ENCODE measurements at places on chromosomes 2 and 18.

DNA sequence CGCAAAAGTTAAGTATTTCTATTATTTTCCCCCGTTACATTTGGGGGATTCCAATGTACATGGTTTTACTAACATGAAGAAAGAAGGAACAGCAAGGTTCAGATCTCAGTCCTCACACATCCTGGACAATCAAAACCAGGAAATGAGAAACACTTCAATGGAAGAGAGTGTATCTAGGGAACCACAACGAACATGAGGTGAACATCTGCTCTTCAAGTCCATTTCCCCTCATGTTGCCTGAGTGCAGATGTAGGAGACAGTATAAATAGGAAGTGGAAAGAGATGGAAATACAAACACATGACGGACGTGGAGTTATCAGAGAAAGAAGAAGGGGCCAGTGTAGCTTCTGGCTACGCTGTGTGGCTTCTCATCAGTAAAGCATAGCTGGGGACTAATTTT, 52.6 kb downstream of the CHN1 start:
- DNase-seq = no peak

DNA sequence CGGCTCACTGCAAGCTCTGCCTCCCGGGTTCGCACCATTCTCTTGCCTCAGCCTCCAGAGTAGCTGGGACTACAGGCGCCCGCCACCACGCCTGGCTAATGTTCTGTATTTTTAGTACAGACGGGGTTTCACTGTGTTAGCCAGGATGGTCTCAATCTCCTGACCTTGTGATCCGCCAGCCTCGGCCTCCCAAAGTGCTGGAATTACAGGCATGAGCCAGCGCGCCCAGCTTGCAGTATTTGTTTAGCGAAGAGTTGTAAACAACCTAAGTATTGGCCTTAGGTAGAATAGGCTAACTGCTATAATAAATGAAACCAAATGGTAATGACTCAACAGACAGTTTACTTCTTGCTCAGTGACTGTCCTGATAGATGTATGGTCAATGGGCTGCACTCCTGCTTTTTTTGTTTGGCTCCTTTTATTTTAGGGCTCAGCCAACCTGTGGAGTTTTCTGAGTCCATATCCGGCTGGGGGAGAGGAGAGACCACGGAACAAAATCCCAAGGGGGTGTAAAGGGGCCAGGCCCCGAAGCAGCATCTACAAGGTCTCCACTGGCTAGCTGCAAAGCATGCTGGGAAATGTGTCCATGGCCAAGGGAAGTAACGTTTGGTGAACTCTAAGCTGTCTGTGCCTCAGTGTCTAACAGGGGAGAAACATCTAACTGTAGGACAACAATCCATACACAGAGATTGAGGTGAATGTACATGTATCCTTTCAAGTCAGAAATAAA, 841.0 kb upstream of the ID2 start:
- DNase-seq = no peak

- DNase-seq = no peak
These were observed 4.6 kb upstream of the SERTAD2 start for GRCh38 chr2:64658269-64658668.

GRCh38 chr2:148939271-148939670, 64.2 kb downstream of the KIF5C start:
- no peak for DNase-seq
